ENCODE measurements at places on chromosomes 5 and 9. TPM values are rescaled to one million over a fixed set of nuclear protein-coding genes. Genes with fewer than 3 reads are reported as not detected.

RELL2 gene
- 16.3 TPM for total RNA-seq

IFNA1 gene
- not detected for total RNA-seq

GPRIN1 gene
- 16.9 TPM for total RNA-seq

SEMA4D gene
- total RNA-seq, result 1.9 TPM

GRCh38 chr9:84138541-84138940 lies 157.9 kb downstream of the RMI1 start:
- no peak for DNase-seq

- no peak for DNase-seq
These were observed 221.4 kb downstream of the SPATA31D1 start for GRCh38 chr9:82209797-82210470.

- DNase-seq, result no peak
These were observed 573.2 kb downstream of the CCDC171 start for GRCh38 chr9:16126042-16126441.

- no peak for DNase-seq
These were observed 8.6 kb downstream of the RAPGEF1 start for GRCh38 chr9:131731237-131731636.

- no peak for DNase-seq
These were observed 20.2 kb downstream of the PBX3 start for GRCh38 chr9:125767349-125767748.

- no peak for DNase-seq
These were observed 210.1 kb upstream of the TRIM32 start for GRCh38 chr9:116476935-116477381.
